ENCODE measurements at places on chromosomes 5 and 9. TPM values are rescaled to one million over a fixed set of nuclear protein-coding genes. Genes with fewer than 3 reads are reported as not detected.
A peak's percentile ranks its signal among the peaks of the same experiment; 100 is the strongest.

Gene PTGES2
- total RNA-seq, result 107 TPM

Gene CCDC171
- total RNA-seq, result 2.5 TPM

DNA sequence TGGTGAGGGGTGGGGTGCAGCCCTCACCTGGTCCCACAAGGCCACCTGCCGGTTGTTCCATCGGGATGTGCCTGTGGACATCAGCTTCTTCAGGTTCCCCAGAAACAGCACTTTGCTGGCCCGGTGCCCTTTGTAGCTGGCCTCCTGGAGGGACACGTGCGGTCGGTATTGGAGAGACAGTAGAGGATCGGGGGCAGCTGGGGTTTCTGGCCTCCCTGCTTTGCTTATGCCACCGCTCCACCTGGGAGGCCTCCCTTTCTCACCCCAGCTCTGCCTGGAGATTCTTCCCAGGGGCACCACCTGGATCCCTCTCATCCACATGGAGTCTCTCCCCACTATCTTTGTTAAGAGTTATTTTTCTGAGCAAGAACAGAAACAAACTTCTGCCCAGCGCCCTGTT lies 13.1 kb upstream of the TRIM14 start:
- DNase-seq, result no peak

- no peak for DNase-seq
These were observed 454.1 kb downstream of the EFNA5 start for GRCh38 chr5:107216587-107216986.

DNA sequence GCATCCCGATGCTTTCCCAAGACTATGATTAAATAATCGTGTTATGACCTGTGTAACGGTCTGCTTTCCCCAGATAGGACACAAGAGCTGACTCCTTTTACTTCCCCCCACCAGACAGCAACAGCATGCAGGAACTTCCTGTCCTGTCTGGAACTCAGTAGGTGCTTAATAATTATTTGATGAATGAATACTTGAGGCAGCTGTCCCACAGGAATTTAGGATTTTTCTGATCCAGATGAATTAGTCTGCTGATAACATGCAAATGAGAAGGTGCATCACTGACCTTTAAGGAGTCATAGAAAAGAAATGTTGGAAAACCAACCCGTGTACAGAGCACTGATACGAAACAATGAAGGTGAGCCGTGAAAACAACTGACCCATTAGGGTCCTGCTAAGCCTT lies 12.2 kb downstream of the RNF130 start:
- no peak for DNase-seq

DNA sequence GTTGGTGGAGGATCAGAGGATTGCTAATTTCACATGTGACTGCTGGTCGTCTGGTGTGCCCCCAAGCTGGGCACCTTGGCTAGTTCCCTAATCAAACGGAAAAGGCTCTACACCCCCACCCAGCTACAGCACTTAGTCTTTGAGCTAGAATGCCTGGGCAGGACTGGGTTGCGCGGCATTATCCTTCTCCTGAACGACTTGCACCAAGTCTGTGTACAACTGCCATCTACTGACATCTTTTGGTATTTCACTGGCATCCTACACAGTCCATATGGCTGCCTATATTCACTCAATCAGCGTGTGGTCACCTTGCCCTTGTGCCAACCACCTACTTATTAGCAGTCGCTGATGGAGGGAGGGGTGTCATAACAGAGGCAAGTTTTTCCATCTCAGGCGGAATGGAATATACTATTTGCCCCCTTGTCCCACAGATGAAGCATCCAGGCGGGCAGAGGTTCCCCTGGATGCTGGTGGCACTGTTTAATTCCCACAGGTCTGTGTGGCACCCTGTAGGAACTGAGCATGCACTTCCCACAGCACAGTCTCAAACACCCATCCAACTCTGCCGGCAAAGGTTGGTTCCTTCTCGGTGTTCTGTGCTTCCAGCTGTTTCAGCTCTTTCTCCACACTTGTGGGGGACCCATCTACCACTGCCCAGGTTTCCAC lies 150.1 kb downstream of the OSTF1 start:
- peak; percentile 68 for DNase-seq

DNA sequence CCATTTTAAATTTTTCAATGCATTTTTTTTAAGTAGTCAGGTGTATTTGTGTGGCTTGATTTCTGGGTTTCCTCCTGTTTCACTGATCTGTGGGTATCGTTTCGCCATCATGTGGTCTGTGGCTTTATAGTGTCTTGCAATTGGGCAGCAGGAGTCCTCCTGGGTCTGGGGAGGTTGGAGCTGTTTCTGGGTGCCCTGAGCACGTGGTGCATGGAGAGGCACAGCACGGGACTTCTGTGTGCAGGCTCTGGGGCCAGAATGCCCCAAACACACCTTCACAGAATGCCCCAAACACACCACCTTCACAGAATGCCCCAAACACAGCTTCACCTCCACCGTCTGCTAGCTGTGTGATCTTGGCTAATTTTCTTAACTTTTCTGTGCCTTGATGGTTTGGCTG lies 82.6 kb upstream of the COL5A1 start:
- DNase-seq, result no peak

GRCh38 chr9:92718086-92719001 lies 46.3 kb downstream of the BICD2 start:
- no peak for DNase-seq

All from IMR-90 (cell line).